ENCODE measurements at places on chromosomes 11 and 22.

DNA sequence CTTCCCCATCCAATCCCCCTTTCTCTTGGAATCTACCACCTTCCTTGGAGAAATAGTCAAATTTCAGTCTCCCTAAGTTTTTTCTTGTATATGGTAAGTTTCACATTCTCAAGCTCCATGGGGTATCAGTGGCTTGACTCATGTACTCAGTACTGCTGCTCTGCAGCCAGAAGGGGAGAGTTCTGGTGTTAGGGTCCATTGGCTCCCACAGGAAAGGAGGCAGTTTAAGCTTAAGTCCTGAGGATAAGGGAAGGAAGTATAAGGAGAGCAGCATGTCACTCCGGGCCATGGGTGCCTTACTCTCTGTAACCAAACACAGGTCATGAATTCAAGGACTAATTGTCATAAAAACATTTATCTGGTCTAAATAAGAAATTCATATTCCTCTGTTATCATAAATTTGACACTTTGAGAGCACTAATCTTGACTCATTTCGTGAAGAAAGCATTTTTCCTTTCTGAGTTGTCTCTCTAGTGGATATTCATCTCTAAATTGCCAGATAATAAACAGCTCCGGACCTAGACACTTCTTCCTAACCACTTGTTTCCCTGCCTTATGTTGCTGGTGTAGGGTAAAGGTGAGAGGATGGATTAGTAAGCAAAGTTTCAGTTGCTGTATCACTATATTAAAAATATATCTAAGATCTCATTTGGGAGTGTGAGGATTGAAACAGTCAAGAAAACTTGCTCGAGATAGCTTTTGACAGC lies 20.1 kb upstream of the SORL1 start:
- DNase-seq, result no peak

GRCh38 chr11:126084608-126084912 lies 21.9 kb upstream of the CDON start:
- no peak for DNase-seq

- DNase-seq, result peak; percentile 55
These were observed 37.8 kb downstream of the SLC5A1 start for GRCh38 chr22:32080904-32081303.

GRCh38 chr11:44374001-44374400 lies 64.1 kb upstream of the ALX4 start:
- DNase-seq, result no peak

- DNase-seq, result no peak
These were observed 9.7 kb upstream of the SOX10 start for GRCh38 chr22:37994049-37994448.

- DNase-seq, result no peak
These were observed 10.5 kb downstream of the PICALM start for GRCh38 chr11:86058360-86058759.

- DNase-seq, result peak; percentile 74
These were observed 6.5 kb upstream of the MFNG start for GRCh38 chr22:37492428-37493344.

DNA sequence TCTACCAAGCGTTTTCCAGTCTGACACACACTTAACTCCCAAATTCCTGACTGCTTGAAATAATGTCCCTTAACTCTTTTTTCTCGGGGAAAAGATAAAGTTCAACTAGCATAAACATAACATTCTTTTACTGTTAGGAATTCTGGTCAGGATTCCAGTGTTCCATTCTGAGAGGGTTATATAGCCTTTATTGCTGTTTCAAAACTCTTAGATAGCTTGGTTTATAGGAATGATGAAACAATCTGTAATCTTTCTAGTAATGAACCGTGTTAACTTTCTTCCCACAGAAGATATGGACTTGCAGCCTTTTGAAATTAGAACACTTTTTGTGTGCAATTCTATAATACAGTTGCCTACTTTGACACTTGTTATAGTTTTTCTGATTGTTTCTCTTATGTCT lies 8.6 kb downstream of the REXO2 start:
- DNase-seq, result peak; percentile 38

DNA sequence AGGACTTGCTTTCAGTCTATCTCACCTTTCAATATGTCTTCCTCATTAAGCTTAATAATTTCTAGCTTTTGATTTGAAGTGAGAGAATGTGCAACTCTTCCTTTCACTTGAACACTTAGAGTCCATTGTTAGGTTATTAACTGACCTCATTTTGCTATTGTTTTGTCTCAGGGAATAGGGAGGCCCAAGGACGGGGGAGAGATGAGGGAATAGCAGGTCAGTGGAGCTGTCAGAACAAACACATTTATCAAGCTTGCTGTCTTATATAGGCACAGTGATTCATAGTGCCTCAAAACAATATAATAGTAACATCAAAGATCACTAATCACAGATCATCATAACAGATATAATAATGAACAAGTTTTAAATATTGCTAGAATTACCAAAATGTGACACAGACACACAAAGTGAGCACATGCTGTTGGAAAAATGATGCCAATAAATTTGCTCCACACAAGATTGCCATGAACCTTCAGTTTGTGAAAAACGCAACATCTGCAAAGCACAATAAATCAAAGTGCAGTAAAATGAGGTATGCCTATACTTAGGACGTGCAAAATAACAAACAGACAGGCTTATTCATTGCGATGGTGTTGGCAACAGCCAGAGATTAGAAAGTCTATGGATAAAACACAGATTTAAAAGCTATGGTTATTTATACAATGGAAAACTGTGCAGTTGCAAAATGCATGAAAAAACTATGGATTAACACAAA lies 106.3 kb upstream of the TEAD1 start:
- DNase-seq, result no peak

- DNase-seq, result peak; percentile 78
These were observed 10.9 kb downstream of the INS start for GRCh38 chr11:2149864-2150847.

DNA sequence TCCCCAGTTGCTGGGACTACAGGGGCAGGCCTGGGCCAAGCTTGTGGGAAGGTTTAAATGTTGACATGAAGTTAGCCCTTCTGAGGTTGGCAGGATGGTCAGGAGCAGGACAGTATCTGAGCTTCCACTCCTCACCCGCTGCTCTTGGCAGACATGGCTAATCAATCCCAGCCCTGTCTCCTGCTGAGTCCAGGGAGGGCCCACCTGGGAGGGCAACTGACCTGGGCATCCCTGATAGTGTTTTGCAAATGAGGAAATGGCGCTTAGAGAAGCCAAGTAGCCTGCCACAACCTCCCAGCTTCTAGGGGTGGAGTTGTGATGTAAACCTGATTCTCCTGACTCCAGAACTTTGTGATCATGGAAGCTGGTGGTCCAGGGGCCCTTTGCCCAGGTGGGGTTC lies 16.7 kb downstream of the FLRT1 start:
- no peak for DNase-seq

- DNase-seq, result no peak
These were observed 28.3 kb downstream of the EFCAB6 start for GRCh38 chr22:43783777-43784176.

DNA sequence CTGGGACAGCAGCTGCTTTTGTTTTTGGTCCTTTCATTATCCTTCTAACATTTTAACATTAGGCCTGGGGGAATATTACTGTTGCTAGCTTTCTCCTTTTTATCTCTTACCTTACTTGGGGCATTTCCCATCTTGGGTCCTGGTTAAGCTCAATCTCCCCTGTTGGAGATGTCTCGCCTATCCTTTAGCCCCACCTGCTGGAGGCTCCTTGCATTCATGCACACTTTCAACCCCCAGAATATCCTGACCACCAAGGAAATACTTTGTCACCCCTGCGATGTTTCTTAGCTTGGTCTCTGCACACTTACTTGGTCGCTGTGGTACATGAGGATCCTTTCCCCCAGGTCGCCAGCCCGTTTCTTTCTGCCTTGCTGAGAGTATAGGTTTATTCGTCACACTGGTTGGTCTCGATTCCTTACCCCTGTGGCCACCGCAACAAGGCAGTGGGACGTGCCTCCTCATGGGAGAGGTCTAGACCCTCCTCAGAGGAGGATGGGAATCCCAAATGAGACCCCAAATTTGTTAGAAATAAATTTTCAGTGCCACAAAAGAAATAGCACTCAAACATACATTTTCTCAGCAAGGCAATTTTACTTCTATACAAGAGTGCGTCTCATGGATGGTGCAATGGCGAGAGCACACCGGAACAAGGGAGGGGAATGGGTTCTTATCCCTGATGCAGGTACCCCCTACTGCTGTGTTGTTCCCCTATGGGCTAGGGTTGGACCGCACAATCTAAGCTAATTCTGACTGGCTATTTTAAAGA lies 5.4 kb upstream of the TXN2 start:
- DNase-seq, result peak; percentile 62

GRCh38 chr11:14223636-14224288 lies 135.2 kb downstream of the RRAS2 start:
- DNase-seq, result no peak

- DNase-seq, result no peak
These were observed 64.5 kb downstream of the BRD1 start for GRCh38 chr22:49763138-49763537.

- no peak for DNase-seq
These were observed 64.1 kb downstream of the KCNJ1 start for GRCh38 chr11:128803011-128803410.

GRCh38 chr11:69462106-69462951 lies 19.1 kb upstream of the LINC01488 start:
- no peak for DNase-seq

GRCh38 chr22:27466778-27467438 lies 334.6 kb downstream of the MN1 start:
- no peak for DNase-seq

GRCh38 chr11:73781303-73781702 lies 6.4 kb upstream of the MRPL48 start:
- no peak for DNase-seq

DNA sequence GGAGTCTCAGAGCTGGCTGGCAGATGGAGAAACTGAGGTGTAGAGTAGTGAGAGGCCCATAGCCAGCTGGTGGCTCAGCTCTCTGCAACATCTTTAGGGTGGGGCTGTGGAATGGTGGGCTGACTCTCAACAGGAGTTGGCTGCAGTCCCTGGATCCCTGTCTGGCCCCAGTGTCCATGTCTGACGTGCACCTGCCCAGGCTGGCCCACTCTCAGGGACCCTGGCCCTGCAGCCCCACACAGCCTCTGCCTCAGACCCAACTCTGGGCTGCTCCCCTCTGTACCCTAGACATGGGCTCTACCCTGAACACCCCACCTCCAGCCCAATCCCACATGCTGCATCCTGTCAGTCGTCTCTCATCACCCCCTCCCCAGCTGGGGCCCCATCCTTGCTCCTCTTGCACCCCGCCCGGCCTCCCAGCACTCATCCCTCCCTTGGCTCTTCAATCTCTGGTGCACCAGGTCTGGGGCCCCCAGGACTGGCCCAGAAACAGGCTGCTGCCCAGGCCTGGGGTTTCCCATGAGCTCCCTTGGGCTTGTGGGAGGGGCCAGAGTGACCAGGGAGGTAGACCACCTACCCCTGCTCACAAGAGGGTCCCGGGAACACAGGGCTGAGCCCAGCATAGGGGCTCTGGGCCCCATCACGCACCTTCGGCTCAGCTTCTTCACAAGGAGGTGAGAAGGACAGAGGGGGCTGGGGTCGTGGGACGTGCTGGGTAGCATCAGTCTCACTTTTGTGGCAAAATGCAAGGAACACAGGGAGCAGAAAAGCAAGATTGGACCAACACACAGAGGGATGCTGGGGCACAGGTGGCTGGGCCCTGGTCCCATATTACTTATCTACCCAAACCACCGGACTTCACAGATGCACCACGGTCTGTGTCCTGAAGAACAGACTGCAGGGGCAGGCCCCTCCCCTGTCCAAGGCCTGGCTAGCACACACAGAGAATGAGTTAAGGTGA lies 31.5 kb downstream of the ARVCF start:
- no peak for DNase-seq

GRCh38 chr11:70184396-70184795 lies 18.7 kb upstream of the FADD start:
- DNase-seq, result no peak

- DNase-seq, result no peak
These were observed 744 bp upstream of the MCM5 start for GRCh38 chr22:35399114-35399677.

DNA sequence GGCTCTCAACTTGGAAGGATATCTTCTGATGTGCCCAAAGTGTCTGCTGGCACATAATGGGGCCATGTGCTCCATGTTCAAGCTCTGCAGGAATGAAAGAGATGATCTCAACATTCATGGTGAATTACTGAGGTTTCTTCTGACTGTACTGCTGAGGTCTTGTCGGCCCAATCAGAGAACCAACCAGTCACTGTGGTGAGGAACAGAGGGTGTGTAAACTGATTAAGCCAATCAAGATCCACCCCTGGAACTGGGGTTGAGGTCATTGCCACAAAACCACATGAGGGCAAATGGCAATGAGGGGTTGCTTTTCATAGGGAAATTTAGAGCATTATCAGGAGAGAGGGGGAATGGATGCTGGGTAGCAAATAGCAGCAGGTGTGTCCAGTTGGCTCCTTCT lies 152.3 kb upstream of the RAG2 start:
- DNase-seq, result no peak

DNA sequence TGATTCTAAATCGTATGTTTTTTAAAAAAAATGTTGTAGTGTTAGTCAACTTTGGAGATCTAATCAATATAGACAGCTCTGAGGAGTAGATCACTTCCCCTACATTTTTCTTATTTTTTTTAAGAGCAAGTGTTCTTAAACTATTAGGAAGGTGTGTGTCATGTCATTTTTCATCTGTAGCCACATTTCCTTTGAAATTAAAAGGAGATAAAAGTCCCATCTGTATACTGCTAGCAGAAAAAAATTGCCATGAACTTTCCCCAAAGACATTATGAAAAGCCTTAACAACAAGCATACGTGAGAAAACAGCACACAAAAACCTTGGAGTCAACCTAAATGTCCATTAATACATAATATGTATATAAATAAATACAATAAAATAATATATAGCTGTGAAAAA lies 286.6 kb downstream of the ETS1 start:
- DNase-seq, result no peak
